GDM1 (cell line): ENCODE measurements at places on chromosomes 2 and 18.

GRCh38 chr18:49368876-49369440, 91.5 kb downstream of the DYM start:
- no peak for DNase-seq

GRCh38 chr2:108034843-108035242, 48.5 kb downstream of the SLC5A7 start:
- DNase-seq: no peak

GRCh38 chr2:237865623-237866041, 6.2 kb downstream of the RAMP1 start:
- DNase-seq: no peak

DNA sequence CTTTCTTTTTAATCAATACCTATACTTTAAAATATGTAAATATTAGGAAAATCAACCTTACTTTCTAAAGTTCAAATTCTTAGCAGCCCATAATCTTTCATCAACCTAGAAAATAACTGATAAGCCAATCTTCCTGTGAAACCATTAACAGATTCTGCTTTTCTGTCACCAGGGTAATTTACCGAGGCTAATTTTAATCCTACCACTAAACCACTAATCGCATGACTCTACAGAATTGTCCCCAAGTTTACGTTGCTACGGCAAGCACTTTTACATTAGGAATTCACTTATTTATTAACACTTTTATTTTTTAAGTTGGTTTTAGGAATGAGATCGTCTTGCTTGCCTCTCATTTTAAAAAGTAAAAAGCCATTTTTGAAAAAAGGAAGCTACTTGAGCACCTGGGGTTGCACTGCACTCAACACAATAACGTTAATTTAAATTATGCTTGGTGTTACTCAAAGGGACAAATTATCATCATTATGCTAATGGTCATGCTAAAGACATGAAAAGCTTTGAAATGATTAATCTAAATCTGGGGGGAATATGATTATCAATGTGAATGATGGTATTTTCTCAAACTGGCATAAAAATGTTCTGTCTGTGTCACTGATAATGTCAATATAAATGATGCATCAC, 10.2 kb downstream of the ZNF516 start:
- no peak for DNase-seq

- no peak for DNase-seq
These were observed 97.2 kb downstream of the BCL11A start for GRCh38 chr2:60456115-60456770.

DNA sequence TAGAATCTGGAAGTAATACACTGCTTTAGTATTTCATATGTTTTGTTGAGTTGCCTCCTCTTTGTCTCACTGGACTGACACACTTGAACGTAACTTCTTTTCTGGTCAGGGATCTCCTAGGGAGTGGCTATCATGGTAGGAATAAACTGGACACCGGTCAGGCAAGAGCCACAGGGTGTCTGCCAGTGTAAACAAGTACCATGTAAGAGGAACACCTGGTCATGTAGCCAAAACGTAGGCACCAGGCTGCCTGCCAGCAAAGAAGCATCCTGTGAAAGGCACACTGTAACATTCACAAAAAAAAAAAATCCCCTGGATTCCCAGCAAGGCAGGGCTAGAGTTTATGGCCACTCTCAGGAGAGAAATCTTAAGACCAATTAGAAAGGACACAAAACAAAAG, 372.8 kb upstream of the RND3 start:
- no peak for DNase-seq

- no peak for DNase-seq
These were observed 235.6 kb downstream of the ALPK2 start for GRCh38 chr18:58393295-58393694.

GRCh38 chr2:230824406-230824978, 40.2 kb upstream of the ITM2C start:
- peak; percentile 62 for DNase-seq

DNA sequence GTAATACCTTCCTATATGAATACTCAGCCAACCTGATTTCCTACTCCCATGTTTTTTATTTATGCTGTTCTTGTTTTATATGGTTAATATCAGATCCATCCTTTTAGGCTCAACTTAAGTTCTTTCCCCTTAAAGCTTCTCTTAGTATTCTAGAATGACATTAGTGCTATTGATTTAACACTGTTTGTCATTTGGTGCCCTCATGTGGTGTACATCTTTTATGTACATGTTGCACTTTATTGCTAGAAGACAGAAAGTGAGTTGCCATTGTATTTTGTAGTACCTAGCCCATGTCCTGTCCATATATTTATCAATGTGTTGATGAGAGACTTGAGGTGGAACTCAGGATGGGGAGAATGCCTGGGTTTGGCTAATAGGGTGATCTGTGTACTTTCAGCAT, 2.5 kb downstream of the HTRA2 start:
- DNase-seq: no peak

- DNase-seq: no peak
These were observed 46.5 kb downstream of the DPP10 start for GRCh38 chr2:114488841-114489530.

- DNase-seq: no peak
These were observed 30.6 kb upstream of the GCC2 start for GRCh38 chr2:108418416-108418815.

DNA sequence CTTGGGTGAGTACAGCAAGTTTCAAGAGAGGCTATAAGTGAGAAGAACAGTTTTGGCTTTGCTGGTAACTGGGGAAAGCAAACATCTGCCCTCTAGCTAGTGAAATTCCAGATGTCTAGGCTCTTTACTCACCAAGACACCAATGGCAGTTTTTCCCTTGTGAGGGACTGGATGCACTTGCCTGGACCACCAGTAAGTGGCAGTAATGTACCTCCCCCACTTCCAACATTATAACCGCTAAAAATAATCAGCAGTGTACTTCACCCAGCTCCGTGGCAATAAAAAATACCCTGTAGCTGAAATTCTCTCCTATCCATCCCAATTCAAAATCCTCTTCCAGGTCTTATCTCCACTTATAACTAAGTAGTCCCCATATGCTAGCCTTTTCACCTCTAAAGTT, 383.9 kb downstream of the ARHGAP15 start:
- DNase-seq: no peak

GRCh38 chr2:105777506-105778055, 32.9 kb downstream of the NCK2 start:
- DNase-seq: no peak

- no peak for DNase-seq
These were observed 35.3 kb downstream of the KIAA2012 start for GRCh38 chr2:202108345-202108744.

GRCh38 chr2:133177196-133177595, 391.1 kb downstream of the NCKAP5 start:
- no peak for DNase-seq

- DNase-seq: no peak
These were observed 64.4 kb downstream of the LCLAT1 start for GRCh38 chr2:30511122-30512083.

GRCh38 chr2:71476495-71476894, 23.1 kb downstream of the DYSF start:
- DNase-seq: no peak

DNA sequence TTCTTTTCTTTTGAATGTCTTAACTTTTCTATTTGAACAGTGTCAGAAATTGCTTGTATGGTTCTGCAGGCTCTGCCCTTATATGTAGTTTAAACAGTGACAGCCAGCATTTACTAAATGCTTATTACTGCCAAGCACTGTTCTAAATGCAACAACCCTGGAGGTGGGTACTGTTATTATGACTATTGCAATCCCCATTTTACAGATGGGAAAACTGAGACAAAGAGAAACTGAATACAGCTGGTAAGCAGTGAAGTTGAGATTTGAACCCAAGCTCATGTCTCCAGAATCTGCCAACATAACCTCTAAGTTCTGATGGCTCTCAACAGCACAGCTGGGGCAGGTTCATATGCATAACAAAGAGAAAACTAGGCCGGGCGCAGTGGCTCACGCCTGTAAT, 105.7 kb upstream of the GATA6 start:
- DNase-seq: no peak

GRCh38 chr18:35641467-35641866, 59.9 kb downstream of the GALNT1 start:
- no peak for DNase-seq

GRCh38 chr2:1867141-1867540, 122.8 kb upstream of the PXDN start:
- no peak for DNase-seq

GRCh38 chr2:110827511-110827910, 95.1 kb downstream of the ACOXL start:
- DNase-seq: no peak

DNA sequence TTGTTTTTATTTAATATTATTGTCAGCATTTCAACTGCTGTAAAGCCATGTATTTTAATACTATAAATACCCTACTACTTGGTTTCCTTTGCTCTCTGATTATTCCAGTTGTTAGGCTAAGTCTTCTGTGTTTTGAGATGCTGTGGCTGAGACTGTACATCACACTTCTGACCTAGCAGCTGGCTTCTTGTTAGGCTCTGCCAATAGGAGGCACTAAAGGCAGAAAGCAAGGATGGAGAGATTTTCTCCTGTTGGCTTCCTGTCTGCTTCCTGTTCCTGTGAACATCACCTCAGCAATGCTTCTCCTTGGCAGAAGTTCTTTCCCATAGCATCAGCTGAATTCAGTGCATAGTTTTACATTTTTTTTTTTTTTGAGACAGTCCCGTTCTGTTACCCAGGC, 68.3 kb upstream of the YPEL5 start:
- no peak for DNase-seq

- DNase-seq: no peak
These were observed 78.1 kb upstream of the SPTBN1 start for GRCh38 chr2:54377901-54378493.

DNA sequence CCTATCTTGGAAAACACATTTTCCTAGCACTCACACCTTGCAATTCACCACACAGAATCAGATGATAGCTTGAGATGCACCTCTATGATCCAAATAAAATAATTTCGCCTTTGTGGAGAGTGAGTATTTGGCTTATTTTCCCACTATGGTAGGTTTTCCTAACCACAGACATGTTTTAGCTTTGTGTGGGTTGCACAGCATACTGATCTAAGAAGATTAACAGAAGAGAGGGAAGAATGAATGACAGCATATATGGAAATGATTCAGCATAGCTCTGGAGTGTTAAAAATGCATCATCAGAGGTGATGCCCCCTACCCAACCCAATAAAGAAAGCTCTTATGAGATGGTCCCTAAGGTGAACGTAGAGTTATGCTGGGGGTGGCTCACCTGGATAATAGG, 72.5 kb downstream of the GCA start:
- no peak for DNase-seq

DNA sequence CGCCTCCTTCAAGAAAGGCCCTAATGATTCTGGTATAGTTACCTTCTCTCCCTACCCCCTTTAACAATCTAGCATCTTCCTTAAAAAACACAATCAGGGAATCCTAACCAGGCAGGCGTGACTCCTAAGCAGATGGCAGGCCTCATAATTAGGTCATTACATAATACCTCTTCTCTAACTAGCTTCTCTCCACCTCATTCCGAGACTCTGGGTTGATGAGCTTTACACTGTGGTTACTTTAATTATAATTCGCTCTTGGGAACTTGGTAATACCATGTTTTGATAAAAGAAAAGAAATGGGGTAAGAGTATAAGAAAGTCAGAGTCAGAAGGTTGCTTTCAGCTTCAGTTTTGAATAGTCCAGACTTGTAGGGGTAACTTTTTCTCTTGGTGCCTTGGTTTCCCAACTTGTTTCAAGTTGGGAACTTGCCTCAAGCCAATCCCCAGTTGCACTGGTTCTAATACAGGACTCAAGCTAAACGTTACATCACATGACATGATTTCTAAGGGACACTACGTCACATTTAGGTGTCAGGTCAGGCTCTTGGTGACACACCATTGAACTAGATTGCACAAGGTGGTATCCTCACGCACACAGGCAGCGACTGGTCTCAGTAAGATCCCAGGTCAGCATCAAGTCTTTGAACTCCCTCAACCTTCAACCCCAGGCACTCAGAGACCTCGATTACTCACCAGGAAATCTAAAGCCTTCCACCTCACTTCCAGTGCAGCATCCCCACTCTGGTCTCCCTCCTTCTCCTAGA, 59.2 kb downstream of the AAK1 start:
- DNase-seq: no peak

DNA sequence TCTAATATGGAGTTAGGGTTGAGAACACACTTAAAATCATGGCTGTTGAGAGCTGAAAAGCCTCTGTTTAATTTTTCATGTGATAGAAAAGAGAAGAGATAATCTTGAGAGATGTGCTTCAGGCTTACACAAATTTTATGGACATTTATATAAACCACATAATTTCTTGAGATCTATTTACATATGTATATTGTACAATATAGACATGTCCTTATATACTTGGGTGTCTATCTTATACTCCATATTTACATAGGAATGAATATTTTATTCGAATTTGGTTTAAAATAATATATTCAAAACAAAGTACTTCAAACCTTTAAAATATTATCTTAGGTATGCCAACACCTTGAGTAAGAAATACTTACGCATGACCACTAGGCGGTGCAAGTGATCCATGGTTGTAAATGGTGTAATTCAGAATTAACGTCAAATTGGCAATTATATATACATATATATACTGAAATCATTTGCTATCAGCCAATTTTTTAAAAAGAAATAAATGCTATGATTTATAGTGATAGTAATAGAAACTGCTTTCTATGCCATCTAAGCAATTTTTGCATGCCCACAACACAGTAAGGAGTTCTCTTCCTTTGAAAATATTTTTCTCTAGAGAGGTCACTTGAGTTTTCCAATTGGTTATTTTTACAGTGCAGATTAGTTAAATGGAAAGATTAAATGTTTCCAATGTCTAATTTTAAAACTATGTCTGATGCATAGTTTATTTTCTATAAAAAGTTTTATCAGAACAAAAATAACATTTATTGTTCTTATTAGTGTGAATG, 37.6 kb upstream of the SPAG16 start:
- no peak for DNase-seq

- DNase-seq: no peak
These were observed 300.3 kb upstream of the GULP1 start for GRCh38 chr2:187991389-187991788.

GRCh38 chr2:122863532-122863931, 1108.1 kb downstream of the TSN start:
- DNase-seq: no peak

DNA sequence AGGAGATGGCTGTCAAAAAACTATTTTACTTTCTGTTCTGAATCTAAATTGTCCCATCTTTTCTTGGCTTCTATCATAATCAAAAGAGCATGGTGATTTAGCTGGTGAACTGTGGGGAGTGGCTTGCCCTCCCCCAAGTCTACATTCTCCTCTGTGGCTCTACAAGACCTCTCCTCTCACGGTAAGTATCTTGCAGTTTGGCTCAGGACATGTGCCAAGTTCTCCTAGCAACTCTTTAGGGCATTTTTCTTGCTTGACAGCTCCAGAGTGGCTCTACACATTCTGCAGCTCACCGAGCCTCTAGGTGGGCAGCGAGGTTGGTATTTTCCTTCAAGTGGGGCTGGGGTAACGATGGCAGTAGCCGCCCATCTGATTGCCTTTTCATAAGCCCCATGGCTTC, 29.1 kb downstream of the SLC4A5 start:
- no peak for DNase-seq

- DNase-seq: no peak
These were observed 28.0 kb upstream of the SCLY start for GRCh38 chr2:238032755-238033337.
